Right atrium auricular region (tissue), 2 donors: ENCODE measurements at places on chromosomes 3 and 15. TPM values are rescaled to one million over a fixed set of nuclear protein-coding genes. Genes with fewer than 3 reads are reported as not detected.
A peak's percentile ranks its signal among the peaks of the same experiment; 100 is the strongest.

The PLS1 gene
- 0.96 TPM for total RNA-seq

The ZBTB20 gene
- 90.8 TPM for total RNA-seq

The CCDC51 gene
- 8.4 TPM for total RNA-seq

The CCDC39 gene
- total RNA-seq, result not detected

The SLC9C1 gene
- 0.35 TPM for total RNA-seq

DNA sequence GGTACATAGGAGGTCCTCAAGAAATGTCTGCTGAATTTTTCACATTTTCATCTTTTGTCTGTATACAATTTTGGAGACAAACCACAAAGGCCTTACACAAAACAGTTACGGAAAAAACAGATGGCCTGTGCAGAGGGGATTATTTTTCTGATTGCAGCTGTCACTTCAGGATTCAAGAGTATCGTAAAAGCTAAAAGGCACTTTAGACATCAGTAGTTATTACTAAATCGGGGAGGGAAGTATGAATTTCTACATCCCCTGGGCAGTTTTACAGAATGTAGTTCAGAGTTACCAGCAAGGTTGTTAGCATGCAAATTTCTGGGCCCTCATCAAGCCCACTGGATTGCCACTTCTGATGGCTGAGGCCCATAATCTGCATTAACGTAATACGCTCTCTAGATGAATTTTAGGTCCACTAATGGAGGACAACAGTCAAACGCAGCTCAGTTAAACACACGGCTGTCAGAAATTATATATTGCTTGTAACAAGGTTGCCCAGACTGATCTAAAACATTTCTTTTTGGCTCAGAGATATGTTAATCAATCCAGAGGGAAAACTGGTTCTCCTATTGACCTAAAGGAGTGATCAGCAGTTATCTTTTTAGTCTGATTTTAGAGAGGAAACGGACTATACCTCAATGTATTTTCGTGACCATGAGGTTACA lies 1.1 kb downstream of the RIOX2 start:
- no peaks in the 10 kb centered on the region for H3K36me3 ChIP-seq
- peak overlapping the region; percentile 90 for H3K4me3 ChIP-seq
- peak overlapping the region; percentile 87 for H3K27ac ChIP-seq
- peaks cover 25% of the 10 kb centered on the region for H3K4me1 ChIP-seq
- no peaks in the 10 kb centered on the region for H3K27me3 ChIP-seq

DNA sequence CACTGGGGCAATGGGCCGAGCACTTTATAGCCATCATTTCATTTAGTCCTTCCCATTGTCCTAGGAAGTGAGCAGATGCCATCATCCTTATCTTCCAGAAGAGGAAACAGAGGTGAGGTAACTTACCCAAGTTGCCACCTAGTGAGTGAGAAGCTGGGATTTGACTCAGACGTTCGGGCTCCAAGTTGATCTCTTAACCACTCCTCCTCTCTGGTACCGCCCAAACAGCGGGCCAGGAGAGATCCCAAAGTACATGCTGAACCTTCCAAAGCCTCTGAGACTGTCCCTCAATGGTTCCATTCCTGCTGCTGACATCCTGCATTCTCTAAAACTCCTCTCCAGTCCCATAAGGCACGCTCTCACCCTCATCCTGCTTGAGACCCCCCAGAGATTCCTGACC lies 56.2 kb downstream of the EXOG start:
- H3K36me3 ChIP-seq, result peaks cover 42% of the 10 kb centered on the region
- DNase-seq, result peak; percentile 18
- H3K27ac ChIP-seq, result no peak overlapping the region
- H3K27me3 ChIP-seq, result no peaks in the 10 kb centered on the region
- H3K4me1 ChIP-seq, result peaks cover 11% of the 10 kb centered on the region

GRCh38 chr3:116045314-116045713 lies 400.0 kb downstream of the LSAMP start:
- H3K4me3 ChIP-seq, result no peak overlapping the region
- no peak overlapping the region for H3K27ac ChIP-seq
- H3K36me3 ChIP-seq, result no peaks in the 10 kb centered on the region
- H3K27me3 ChIP-seq, result no peaks in the 10 kb centered on the region

DNA sequence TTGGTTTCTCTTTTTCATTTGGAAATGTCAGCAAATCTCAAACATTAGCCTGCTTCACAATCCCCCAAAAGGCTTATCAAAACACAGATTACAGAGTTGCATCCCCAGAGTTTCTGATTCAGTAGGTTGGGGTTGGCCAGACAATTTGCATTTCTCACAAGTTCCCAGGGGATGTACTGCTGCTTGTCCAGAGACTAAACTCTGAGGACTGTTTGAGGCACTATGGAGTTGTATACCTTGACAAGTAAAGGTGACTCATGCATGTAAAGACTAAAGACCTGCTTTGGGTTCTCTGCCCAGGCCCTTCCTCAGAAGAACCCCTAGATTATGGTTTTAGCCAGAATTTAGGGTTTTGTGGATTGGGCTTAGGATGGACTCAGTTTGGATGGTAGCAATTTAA lies 151.1 kb upstream of the ARHGEF26 start:
- no peak overlapping the region for H3K27ac ChIP-seq
- DNase-seq, result no peak
- no peaks in the 10 kb centered on the region for H3K27me3 ChIP-seq
- H3K4me1 ChIP-seq, result no peaks in the 10 kb centered on the region
- no peak overlapping the region for H3K4me3 ChIP-seq

DNA sequence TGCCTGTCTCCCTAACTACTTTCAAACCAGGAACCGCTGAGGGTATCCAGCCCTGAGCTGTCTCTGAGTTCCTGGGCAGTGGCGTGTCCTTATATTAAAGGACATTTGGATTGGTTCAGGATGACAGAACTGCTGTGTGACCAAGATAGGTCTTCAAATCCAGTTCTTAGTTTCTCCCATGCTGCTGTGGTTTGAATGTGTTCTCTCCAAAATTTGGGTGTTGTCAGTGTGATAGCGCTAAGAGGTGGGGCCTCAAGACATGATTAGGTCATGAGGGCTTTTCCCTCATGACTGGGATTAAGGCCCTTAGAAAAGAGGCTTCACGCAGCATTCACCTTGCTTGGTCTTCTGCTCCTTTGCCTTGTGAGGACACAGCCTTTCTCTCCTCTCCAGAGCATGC lies 376.5 kb upstream of the TPM1 start:
- no peak for DNase-seq
- no peaks in the 10 kb centered on the region for H3K36me3 ChIP-seq
- no peaks in the 10 kb centered on the region for H3K4me1 ChIP-seq
- no peaks in the 10 kb centered on the region for H3K27me3 ChIP-seq
- H3K4me3 ChIP-seq, result no peak overlapping the region

GRCh38 chr3:175606650-175607318 lies 747.6 kb downstream of the NAALADL2 start:
- no peak overlapping the region for H3K4me3 ChIP-seq
- H3K36me3 ChIP-seq, result no peaks in the 10 kb centered on the region
- no peaks in the 10 kb centered on the region for H3K27me3 ChIP-seq
- no peak overlapping the region for H3K27ac ChIP-seq
- no peaks in the 10 kb centered on the region for H3K4me1 ChIP-seq
- no peak for DNase-seq

DNA sequence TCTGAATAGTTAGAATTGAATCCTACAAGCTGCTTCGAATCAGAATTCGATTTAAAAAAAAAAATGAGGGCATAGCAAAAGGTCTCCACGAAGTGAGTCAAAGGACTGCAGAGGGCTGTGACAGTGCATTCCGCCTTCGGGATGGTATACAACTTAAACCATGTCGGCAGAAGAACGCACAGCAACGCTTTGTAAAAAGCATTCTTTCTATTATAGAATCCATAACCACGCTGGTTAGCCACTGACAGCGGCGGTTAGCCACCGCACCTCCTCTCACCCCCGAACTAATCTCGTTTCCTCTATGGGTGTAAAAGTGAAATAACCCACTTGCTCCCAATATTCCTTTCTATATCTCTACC lies 664 bp upstream of the PIK3CA start:
- H3K4me1 ChIP-seq, result peaks cover 27% of the 10 kb centered on the region
- peak overlapping the region; percentile 100 for H3K4me3 ChIP-seq
- no peaks in the 10 kb centered on the region for H3K36me3 ChIP-seq
- H3K27me3 ChIP-seq, result no peaks in the 10 kb centered on the region
- DNase-seq, result no peak
